CD4-positive, alpha-beta T cell (primary cell): ENCODE measurements at places on chromosomes 7 and 10.

GRCh38 chr7:50497968-50498367 lies 47.8 kb upstream of the FIGNL1 start:
- no peak for DNase-seq
- H3K4me3 ChIP-seq = no peak overlapping the region
- no peaks in the 10 kb centered on the region for H3K4me1 ChIP-seq
- no peaks in the 10 kb centered on the region for H3K36me3 ChIP-seq

DNA sequence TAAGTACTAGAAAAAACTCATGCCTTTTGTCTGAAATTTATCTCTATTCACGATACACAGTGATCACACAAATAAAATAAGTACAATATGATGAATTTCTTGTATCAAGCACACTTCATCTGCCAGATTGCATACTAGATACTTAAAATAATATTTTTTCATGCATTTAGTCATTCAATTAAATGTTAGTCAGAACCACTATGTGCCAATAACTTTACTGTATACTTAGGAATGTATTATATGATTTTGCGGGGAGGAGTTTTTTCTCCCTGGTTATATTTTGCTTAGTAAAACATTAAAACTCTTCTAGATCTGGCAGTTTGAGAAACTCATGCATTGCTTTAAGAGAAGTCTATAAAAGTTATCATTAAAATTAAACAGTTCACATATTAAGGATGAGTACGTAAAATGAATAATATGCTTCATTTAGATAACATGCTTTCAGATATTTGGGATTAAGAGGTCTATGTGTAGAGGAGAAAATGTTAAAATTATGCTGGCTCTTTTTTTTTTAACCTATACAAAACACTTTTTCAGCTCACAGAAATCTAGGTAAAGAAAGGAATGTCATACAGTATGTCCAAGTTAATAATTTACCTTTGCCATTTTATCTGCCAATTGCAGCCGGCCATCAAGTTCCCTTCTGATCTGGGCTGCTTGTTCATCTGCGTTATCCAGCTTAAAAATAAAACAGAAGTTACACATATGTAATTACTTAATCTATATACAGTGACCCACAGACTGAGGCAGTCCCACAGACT lies 70.1 kb downstream of the RNF133 start:
- no peaks in the 10 kb centered on the region for H3K36me3 ChIP-seq
- H3K4me1 ChIP-seq = no peaks in the 10 kb centered on the region
- no peak for DNase-seq

DNA sequence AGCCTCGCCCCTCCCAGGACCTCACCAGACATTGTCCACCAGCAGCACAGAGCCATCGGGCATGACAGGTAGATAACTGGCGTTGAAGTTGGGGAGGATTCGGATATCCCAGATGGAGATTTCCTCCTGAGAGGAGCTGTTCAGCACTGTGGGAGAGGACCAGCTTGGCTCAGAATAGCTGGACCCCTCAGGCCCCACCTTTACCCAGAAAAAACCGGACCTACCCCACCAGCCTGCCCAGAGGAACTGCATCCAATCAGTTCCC lies 1.5 kb downstream of the TRAPPC14 start:
- no peak for DNase-seq
- peak overlapping the region; percentile 87 for H3K27ac ChIP-seq
- peaks cover 61% of the 10 kb centered on the region for H3K4me1 ChIP-seq
- H3K27me3 ChIP-seq = no peaks in the 10 kb centered on the region
- peaks cover 43% of the 10 kb centered on the region for H3K36me3 ChIP-seq

- H3K4me1 ChIP-seq = no peaks in the 10 kb centered on the region
- H3K36me3 ChIP-seq = no peaks in the 10 kb centered on the region
- no peak for DNase-seq
- no peaks in the 10 kb centered on the region for H3K27me3 ChIP-seq
- H3K27ac ChIP-seq = no peak overlapping the region
These were observed 1083.4 kb upstream of the LRRN3 start for GRCh38 chr7:110007320-110008063.

- peaks cover 2% of the 10 kb centered on the region for H3K27me3 ChIP-seq
- no peak for DNase-seq
- H3K27ac ChIP-seq = no peak overlapping the region
- no peaks in the 10 kb centered on the region for H3K36me3 ChIP-seq
These were observed 168.9 kb downstream of the SNX10 start for GRCh38 chr7:26460351-26461085.

DNA sequence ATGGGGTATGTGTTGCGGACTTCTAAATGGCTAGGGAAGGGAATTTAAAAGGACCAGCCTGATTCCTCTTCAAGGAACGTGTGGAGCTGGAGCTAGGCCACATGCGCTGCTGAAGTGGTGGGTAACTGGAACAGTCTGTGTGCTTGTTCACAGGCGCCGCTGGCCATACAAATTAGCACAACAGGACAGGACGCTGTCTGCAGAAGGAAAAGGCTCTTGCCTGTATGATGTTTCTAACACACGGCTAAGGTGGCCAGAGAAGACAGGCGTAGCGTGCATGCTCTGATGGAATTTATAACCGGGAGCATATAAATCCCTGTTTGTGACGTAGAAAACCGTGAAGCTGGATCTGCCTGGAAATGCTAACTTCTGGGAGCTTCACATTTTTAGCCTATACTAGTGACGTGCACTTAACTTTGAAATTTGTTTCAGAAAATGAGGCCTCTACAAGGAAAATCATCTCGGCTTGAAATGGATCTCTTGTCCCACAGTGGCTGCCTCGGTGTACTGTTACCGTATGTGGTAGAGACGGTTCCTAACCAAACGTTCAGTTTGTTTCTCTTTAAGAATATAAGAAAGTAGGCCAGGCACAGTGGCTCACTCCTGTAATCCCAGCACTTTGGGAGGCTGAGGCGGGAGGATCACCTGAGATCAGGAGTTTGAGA lies 569.4 kb downstream of the PTPRN2 start:
- H3K27me3 ChIP-seq = peaks cover 6% of the 10 kb centered on the region
- DNase-seq = no peak
- no peak overlapping the region for H3K27ac ChIP-seq
- H3K4me1 ChIP-seq = no peaks in the 10 kb centered on the region
- H3K36me3 ChIP-seq = no peaks in the 10 kb centered on the region
- H3K4me3 ChIP-seq = no peak overlapping the region

DNA sequence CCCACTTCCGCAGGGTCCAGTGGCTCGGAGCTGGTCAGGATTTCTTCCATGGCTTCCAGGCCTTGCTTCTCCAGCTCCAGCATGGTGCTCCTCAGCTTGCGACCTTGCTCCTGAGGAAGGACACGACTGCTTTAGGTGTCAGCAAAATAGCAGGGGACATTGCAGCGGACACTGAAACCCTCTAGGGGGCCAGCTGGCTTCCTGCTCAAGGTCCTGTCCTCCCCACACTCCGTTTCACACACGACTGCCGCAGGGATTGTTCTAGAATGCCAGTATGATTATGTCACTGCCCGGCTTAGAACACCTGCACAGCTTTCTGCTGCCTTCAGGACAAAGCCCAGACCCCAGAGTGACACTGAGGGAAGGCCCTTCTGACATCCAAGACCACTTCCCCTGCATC lies 65.6 kb downstream of the SCRN1 start:
- H3K27ac ChIP-seq = no peak overlapping the region
- no peaks in the 10 kb centered on the region for H3K4me1 ChIP-seq
- no peak for DNase-seq
- H3K4me3 ChIP-seq = no peak overlapping the region
- no peaks in the 10 kb centered on the region for H3K27me3 ChIP-seq
- no peaks in the 10 kb centered on the region for H3K36me3 ChIP-seq

- H3K4me1 ChIP-seq = peaks cover 4% of the 10 kb centered on the region
- no peak overlapping the region for H3K27ac ChIP-seq
- DNase-seq = no peak
- H3K27me3 ChIP-seq = no peaks in the 10 kb centered on the region
- H3K4me3 ChIP-seq = no peak overlapping the region
These were observed 37.0 kb downstream of the GPR22 start for GRCh38 chr7:107506674-107507339.

DNA sequence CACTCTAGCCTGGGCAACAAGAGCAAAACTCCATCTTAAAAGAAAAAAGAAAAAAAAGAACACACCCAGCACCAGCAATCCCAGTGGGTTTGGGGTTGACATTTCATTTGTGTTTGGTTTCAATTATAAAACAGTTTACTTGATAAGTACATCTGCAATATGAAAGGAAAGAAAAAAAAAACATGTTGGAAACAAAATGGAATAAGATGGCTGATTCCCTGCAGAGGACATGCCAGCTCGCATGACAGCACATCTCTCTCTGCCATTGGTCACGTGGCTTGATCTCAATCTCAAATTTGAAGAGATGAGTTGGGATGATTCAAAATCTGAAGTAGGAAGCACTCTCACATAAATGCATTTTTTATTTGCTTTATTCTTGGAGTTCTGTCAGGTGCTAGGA lies 28.0 kb downstream of the MYOF start:
- no peak overlapping the region for H3K4me3 ChIP-seq
- H3K4me1 ChIP-seq = peaks cover 3% of the 10 kb centered on the region
- no peaks in the 10 kb centered on the region for H3K36me3 ChIP-seq
- H3K27ac ChIP-seq = no peak overlapping the region
- DNase-seq = no peak
- H3K27me3 ChIP-seq = no peaks in the 10 kb centered on the region

DNA sequence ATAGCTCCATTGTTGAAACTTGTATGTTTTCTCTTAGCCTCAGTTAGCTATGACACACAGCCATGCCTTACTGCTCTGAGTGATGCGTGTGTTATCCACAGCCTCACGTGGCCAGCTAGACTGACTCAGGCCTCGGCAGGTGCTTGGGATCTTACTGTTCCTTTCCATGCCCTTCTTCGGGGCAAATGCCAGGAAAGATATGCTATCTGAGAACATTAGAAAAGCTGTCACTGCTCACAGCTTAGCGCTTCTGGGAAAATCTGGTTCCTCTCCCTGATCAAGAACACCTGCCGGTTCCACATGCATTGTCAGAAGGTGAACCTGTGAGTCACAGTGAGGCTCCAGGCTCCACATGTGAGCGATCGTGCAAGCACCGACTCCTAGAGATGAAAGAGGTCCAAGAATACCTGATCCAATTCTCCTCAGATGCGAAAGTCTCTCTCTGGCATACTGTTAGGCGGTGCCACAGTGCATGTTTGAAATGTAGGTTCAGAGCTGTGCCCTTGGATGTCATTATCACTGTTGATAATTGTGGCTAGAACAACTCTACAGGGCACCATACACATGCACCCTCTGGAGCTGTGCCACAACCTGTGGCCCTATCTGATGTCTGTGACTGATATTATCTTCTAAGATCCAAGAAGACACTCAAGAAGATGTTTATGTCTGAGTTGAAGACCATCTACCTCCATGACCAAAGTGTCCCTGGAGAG lies 247.8 kb upstream of the IGFBP3 start:
- no peaks in the 10 kb centered on the region for H3K27me3 ChIP-seq
- no peaks in the 10 kb centered on the region for H3K36me3 ChIP-seq
- DNase-seq = no peak
- H3K4me3 ChIP-seq = no peak overlapping the region

GRCh38 chr10:57162231-57162630 lies 801.2 kb upstream of the ZWINT start:
- H3K27me3 ChIP-seq = no peaks in the 10 kb centered on the region
- H3K4me3 ChIP-seq = no peak overlapping the region
- no peaks in the 10 kb centered on the region for H3K36me3 ChIP-seq

GRCh38 chr7:73810998-73811360 lies 19.8 kb upstream of the CLDN4 start:
- no peak for DNase-seq
- H3K4me3 ChIP-seq = no peak overlapping the region
- H3K27me3 ChIP-seq = no peaks in the 10 kb centered on the region
- no peaks in the 10 kb centered on the region for H3K36me3 ChIP-seq

DNA sequence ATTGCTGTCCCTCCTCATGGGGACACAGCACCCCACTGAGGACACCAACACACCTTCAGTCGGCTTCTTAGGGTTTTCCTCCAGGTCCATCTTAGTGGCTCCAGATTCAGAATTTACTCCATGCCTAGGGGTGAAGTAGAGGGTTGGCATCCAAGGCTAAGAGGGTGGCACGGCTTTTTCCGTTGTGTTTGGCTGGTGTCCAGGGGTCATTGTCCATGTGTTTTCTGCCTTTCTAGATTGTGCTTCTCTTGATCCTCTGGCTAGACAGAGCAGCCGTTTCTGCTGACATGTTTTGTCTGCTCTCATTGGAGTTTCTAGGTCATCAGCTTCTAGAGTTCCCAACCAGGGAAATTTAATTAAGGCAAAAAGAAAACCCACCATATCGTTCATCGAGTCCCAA lies 291.6 kb upstream of the CELF2 start:
- no peak overlapping the region for H3K4me3 ChIP-seq
- DNase-seq = no peak
- no peaks in the 10 kb centered on the region for H3K4me1 ChIP-seq
- H3K27me3 ChIP-seq = peaks cover 3% of the 10 kb centered on the region
- no peaks in the 10 kb centered on the region for H3K36me3 ChIP-seq
- no peak overlapping the region for H3K27ac ChIP-seq
